GM20000 (cell line): ENCODE measurements at places on chromosomes 7 and 10.

DNA sequence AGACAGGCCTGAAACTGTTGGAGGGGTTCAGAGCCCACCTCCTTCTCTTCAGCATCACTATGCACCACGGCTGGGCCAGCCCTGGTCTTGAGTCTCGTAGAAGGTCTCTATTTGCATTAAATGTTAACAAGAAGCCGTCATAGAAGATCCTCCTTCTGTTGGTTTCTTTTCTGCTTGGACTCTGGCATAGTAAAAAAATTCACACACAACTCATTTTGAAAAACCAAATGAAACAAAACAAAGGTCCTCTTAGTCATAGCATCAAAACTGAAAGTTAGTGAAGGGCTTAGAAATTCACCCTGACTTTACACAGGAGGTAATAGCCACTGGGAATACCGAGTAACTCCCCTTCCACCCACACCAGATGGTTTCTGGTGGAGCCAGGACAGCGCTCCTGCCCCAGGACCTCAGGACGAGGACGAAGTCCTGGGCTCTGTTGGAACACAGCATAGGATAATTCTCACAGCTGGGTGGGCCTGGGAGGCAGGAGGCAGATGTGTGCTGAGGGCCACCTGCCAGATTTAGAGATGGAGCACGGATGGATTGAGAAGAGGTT is 248.4 kb upstream of the KLF6 start:
- DNase-seq: peak; percentile 67

DNA sequence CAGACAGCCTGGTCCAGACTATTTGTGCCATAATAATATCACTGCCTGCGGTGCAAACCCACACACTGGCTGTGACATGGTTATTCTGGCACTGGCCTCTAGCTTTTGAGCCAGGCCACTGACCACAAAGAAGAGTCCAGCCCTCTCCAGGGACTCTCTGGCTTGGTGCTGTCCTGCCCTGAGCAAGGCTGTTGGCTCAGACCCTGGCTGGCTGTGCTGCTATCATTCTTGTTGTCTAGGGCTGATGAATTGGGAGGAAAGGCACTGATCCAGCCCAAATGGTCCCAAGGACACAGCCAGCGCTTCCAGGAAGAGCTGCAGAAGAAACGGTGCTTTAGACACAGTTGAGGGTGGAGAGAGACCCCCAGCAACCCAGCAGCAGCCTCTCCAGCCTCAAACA is 80.8 kb downstream of the TMEM130 start:
- no peak for DNase-seq

DNA sequence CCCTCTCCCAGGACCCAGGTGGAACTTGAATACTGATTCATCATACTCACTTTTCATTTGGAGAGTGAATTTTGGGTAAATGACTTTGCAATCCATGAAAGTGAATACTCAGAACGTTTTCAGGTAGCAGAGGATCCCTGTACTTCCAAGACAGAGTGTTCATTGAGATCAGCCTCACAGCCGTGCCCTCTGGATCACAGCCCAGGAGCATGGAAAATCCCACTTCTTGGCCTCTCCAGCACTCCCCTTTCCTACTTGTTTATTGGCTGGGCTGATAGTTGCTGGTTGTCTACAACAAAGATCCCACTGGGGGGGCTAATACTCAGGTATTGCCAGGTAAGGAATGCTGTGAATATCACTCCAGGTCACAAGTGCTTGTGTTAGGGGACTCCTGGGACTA is 5.9 kb downstream of the GCK start:
- DNase-seq: no peak

DNA sequence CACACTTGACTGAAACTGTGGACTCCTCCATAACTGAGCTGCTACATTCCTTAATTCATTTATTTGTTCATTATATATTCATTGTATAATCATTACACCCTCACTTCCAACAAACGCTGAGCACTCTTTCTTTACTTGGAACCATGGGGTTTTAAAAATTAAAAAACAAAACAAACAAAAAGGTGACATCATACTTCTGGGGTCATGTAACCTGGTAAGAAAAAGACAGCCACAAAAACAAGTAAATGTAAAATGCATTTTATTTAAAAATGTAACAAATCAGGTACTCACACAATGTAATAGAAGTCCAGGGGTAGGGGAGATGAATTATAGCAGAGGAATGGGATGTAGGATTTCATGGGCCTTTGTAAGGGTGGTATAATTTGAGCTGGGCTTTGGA is 25.1 kb downstream of the PLEKHS1 start:
- DNase-seq: no peak

GRCh38 chr7:128946936-128947830 is 9.5 kb downstream of the IRF5 start:
- DNase-seq: peak; percentile 14

DNA sequence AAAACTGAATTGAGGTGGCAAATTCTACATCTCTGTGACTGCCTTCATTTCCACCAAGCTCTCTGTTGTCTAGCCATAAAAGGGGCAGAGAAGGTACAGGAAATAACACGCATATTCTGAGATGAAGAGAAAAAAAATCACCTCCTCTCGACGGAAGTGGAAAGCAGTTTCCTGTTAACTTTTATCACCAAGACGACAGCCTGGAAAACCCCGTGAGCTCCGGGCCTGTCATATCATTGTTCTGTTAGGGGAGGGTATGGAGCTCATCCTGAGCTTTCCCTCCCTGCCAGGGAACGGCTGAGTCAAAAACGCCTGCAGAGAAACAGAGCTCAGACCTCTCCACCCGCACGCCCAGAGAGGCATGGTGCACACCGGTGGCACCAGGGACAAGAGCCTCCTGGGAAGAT is 200.3 kb downstream of the PRPF18 start:
- DNase-seq: peak; percentile 68

- DNase-seq: no peak
Observed at GRCh38 chr7:7913504-7913903, 55.1 kb upstream of the GLCCI1 start.

GRCh38 chr10:95134490-95134889 is 59.5 kb upstream of the ACSM6 start:
- DNase-seq: no peak

DNA sequence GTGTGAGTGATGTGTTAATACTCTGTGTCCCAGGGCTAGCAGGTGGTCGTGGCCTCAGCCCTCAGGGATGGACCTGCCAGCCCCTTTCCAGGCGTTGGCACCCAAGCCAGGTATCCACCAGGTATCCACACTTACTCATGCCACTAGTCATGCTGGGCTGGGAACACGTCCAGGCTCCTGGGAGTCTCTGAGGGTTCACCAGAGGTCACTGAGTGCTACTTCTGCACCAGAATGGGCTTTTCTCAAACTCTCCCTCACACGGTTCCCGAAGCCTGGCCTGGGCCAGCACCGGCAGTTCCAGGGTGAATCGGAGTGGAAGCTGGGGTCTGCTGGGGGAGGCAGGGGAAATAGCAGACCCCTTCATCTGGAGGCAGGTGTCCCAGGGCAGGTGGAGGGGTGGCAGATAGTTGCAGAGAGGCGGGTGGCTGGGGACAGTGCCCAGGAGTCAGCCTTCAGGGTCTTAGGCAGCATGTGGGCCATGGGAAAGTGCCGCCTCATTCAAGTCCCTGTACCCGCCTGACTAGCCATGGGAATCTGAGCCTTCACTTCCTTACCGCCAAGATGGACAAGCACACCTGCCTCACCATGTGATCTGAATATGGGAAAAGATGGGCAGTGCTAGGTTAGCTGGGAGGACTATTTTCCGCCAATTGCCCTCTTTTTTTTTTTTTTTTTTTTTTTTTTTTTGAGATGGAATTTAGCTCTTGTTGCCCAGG is 95.5 kb upstream of the GTF2I start:
- no peak for DNase-seq

- DNase-seq: no peak
Observed at GRCh38 chr10:65355141-65355680, 1570.6 kb upstream of the LRRTM3 start.

DNA sequence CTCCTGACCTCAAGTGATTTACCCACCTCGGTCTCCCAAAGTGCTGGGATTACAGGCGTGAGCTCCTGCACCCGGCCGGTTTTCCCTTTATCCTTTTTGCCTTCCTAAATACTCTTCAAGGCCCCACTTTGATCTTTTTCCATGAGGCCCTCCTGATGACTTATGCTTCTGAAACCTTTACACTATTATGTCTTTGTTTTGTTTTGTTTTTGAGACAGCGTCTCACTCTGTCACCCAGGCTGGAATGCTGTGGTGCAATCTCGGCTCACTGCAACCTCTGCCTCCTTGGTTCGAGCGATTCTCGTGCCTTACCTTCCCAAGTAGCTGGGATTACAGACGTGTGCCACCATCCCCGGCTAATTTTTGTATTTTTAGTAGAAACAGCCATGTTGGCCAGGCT is 3.8 kb downstream of the STMP1 start:
- no peak for DNase-seq

GRCh38 chr7:152909683-152910544 is 150.4 kb downstream of the ACTR3B start:
- DNase-seq: no peak

GRCh38 chr10:127618797-127619196 is 69.7 kb downstream of the NPS start:
- DNase-seq: no peak

DNA sequence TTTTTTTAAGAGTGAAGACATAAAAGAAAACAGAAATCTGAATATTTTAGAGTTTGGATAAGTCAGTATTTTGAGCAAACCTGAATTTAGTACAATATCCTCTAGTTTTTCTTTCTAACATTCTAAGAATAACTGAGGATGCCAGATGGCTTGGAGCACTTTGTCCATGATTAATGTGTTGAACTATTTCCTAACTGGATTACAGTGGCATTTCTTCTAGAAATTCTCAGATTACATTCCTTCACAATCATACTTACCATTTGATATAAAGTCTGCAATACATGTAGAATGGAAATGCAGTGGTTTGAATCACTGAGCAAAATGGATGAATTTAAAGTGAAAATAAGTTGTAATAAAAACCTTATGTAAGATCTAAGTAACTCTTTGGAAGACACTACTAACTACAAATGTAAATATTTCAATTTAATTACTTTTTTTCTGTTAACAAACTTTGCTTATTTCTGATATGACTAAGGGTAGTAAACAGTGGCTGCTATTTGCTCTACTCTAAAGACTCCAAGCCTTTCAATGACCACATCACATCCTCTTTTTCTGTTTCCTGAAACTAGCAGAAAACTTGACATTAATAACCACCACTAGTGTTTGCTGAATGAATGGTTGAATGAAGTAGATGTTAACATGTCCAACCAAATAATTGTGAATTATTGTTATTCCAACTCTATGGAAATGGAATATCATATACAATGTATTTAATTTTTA is 102.8 kb downstream of the PRKG1 start:
- DNase-seq: no peak

DNA sequence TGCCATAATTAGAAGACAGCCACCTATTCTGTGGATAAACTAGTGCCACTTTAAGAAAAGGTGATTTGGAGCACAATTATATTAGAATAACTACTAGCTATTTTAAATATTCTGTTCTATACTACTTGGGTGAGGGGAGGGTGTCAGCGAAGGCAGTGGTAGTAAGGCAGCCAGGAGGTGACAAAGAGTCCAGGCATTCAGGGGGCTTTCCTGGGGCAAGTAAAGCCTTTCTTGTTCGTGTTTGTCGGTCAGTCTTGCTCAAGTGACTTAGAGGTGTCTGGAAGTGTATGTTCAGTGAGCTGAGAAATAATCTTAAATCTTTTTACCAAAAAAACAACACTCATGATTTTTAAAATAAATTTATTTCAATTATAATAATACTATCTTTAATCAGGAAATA is 34.4 kb downstream of the ADD3 start:
- DNase-seq: no peak

- peak; percentile 31 for DNase-seq
Observed at GRCh38 chr10:93059975-93060886, at the start of gene CYP26C1. Gene CYP26C1 (plus strand): TSS chr10:93060798. CDS start chr10:93061264, 466 bp downstream.

GRCh38 chr10:28219251-28219650 is 83.6 kb downstream of the MPP7 start:
- no peak for DNase-seq

GRCh38 chr7:99331002-99331401 is 5.3 kb downstream of the ARPC1A start:
- no peak for DNase-seq

GRCh38 chr10:33621101-33621500 is 286.6 kb upstream of the NRP1 start:
- no peak for DNase-seq

GRCh38 chr10:70221030-70221429 is 12.2 kb downstream of the PPA1 start:
- no peak for DNase-seq

- no peak for DNase-seq
Observed at GRCh38 chr7:35351466-35351865, 97.6 kb upstream of the TBX20 start.

- DNase-seq: no peak
Observed at GRCh38 chr7:76351372-76351771, 7.4 kb downstream of the YWHAG start.

DNA sequence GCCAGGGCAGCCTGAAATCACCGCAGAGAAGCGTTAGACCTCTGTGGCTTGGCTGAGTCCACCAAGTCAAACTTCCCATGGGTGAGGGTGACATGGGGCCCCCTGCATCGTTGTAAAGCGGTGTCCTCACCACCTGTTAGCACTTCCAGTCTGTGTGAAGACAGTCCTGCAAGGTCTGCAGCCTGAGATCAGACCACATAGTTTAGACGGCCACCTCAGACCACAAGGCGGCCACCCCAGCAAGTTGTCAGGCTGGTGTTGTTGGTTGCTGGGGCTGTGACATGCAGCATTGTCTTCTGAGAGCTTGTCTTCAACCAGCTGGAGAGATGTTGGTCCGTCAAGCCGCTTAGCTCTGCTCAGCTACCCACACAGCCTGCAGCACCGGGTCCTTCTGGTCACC is 44.1 kb upstream of the TARP start:
- DNase-seq: no peak
